ENCODE measurements at places on chromosomes 2 and 18.
A peak's percentile ranks its signal among the peaks of the same experiment; 100 is the strongest.

DNA sequence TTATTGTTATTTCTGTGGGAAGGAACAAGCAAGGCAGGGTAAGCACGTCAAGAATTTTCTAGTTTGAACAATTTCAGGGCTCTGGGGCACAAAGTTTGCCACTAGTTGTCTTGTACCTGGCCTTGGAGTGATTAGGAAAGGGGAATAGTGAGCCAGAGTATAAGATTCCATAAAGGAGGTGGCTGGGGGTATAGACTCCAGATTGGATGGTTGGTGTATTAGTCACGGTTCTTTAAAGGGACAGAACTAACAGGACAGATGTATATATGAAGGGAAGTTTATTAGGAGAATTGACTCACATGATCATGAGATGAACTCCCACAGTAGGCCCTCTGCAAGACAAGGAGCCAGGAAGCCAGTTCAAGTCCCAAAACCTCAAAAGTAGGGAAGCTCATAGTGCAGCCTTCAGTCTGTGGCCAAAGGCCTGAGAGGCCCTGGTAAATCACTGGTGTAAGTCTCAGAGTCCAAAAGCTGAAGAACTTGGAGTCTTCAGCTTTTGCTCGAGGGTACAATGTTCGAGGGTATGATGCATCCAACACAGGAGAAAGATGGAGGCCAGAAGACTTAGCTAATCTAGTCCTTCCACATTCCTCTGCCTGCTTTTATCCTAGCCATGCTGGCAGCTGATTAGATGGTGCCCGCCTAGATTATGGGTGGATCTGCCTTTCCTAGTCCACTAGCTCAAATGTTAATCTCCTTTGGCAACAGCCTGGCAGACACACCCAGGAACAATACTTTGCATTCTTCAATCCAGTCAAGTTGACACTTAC is 31.5 kb upstream of the PTPRM start:
- H3K4me3 ChIP-seq = no peak overlapping the region
- H3K27ac ChIP-seq = no peak overlapping the region
- no peak for DNase-seq
- H3K27me3 ChIP-seq = no peaks in the 10 kb centered on the region
- peaks cover under 1% of the 10 kb centered on the region for H3K36me3 ChIP-seq

GRCh38 chr2:207176247-207176646 is 10.5 kb upstream of the KLF7 start:
- peaks cover 15% of the 10 kb centered on the region for H3K4me1 ChIP-seq
- no peak for DNase-seq
- no peaks in the 10 kb centered on the region for H3K36me3 ChIP-seq
- H3K27me3 ChIP-seq = no peaks in the 10 kb centered on the region

GRCh38 chr2:182618672-182619079 is 97.4 kb upstream of the DNAJC10 start:
- peaks cover 26% of the 10 kb centered on the region for H3K4me1 ChIP-seq
- H3K36me3 ChIP-seq = no peaks in the 10 kb centered on the region
- no peak for DNase-seq
- H3K4me3 ChIP-seq = no peak overlapping the region
- H3K27ac ChIP-seq = no peak overlapping the region
- no peaks in the 10 kb centered on the region for H3K27me3 ChIP-seq

DNA sequence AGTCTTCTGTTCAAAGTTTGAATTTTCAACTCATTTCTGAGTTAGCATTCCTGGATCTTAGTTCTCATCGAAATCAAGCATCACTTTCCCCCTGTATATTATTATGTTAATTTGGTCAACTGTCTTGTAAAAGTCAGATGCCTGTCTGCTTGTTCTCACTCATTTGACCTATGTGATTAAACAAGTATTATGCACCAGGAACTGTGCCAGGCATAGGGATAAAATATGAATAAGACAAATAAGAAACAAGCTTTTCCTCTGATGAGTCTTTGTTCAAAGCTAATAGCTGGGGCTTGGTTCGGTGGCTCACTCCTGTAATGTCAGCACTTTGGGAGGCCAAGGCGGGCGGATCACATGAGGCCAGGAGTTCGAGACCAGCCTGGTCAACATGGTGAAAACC is 19.7 kb upstream of the EMILIN2 start:
- H3K27ac ChIP-seq = no peak overlapping the region
- H3K4me1 ChIP-seq = no peaks in the 10 kb centered on the region
- DNase-seq = no peak
- no peak overlapping the region for H3K4me3 ChIP-seq

- no peak overlapping the region for H3K4me3 ChIP-seq
- no peak for DNase-seq
- H3K36me3 ChIP-seq = no peaks in the 10 kb centered on the region
Measured at GRCh38 chr2:49306925-49307324, 152.6 kb upstream of the FSHR start.

- H3K4me1 ChIP-seq = peaks cover 5% of the 10 kb centered on the region
- H3K27ac ChIP-seq = no peak overlapping the region
- DNase-seq = no peak
- H3K36me3 ChIP-seq = peaks cover 7% of the 10 kb centered on the region
- H3K27me3 ChIP-seq = no peaks in the 10 kb centered on the region
Measured at GRCh38 chr2:157302492-157303099, 23.0 kb downstream of the ERMN start.

DNA sequence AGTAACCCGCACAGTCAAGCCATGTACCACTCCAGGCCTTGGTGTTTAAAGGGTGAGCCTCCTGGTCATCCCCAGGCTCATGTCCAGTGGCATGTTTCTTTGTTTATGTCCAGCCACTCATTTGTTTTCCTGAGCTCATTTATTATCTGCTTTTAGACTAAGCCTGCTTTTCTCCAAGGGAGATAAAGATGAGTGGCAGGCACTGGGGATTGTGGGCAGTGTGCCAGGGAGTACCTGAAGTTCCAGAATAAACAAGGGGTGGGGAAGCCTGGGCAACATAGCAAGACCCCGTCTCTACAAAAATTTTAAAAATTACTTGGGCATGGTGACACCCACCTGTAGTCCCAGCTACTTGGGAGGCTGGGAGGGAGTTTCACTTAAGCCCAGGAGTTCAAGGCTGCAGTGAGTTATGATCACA is 1.9 kb downstream of the ANXA4 start:
- H3K27me3 ChIP-seq = no peaks in the 10 kb centered on the region
- no peak overlapping the region for H3K27ac ChIP-seq
- peaks cover 37% of the 10 kb centered on the region for H3K4me1 ChIP-seq
- no peak overlapping the region for H3K4me3 ChIP-seq
- no peak for DNase-seq
- H3K36me3 ChIP-seq = no peaks in the 10 kb centered on the region

DNA sequence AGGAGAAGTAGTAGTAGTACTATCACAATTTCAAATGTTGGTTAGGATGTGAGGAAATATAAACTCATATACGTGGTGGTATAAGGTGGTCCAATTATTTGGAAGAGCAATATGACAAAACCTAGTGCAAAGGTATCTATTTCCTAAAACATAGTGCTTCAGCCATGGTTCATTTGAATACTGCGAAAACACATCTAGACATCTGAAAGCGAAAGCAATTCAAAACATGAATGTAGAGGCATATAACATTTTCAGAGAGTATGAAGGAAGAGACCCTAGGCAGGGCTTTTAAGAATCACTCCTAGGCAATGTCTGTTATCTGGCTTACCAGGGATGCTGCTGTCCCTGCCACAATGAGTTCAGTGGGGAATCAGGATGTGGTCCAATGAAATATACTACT is 1085.8 kb downstream of the TDRD15 start:
- H3K36me3 ChIP-seq = no peaks in the 10 kb centered on the region
- H3K27me3 ChIP-seq = peaks cover 3% of the 10 kb centered on the region
- no peaks in the 10 kb centered on the region for H3K4me1 ChIP-seq
- no peak overlapping the region for H3K4me3 ChIP-seq
- DNase-seq = no peak

- peak overlapping the region; percentile 8 for H3K27ac ChIP-seq
- DNase-seq = no peak
- no peak overlapping the region for H3K4me3 ChIP-seq
- no peaks in the 10 kb centered on the region for H3K36me3 ChIP-seq
Measured at GRCh38 chr2:52539026-52539970, 1228.3 kb upstream of the CHAC2 start.

- peaks cover 6% of the 10 kb centered on the region for H3K36me3 ChIP-seq
- no peaks in the 10 kb centered on the region for H3K4me1 ChIP-seq
- H3K27me3 ChIP-seq = no peaks in the 10 kb centered on the region
- no peak overlapping the region for H3K4me3 ChIP-seq
Measured at GRCh38 chr18:31702449-31702848, 18.1 kb upstream of the B4GALT6 start.

DNA sequence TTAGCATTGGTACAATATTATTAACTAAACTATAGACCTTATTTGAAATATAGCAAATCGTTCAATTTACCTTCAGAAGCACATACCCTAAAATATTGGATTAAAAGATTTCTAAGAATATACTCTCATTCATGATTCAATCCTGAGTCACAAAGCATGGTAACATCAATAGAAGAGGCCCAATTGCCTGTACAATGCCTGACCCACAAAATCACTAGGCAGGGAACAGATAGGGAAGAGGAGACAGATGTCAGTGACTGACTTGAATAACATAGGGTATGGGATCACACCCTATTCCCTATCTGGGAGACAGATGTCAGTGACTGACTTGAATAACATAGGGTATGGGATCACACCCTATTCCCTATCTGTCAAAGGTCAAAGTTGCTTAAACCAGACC is 611.6 kb upstream of the VRK2 start:
- H3K4me3 ChIP-seq = no peak overlapping the region
- DNase-seq = no peak
- no peak overlapping the region for H3K27ac ChIP-seq
- H3K27me3 ChIP-seq = peaks cover 17% of the 10 kb centered on the region
- no peaks in the 10 kb centered on the region for H3K4me1 ChIP-seq

DNA sequence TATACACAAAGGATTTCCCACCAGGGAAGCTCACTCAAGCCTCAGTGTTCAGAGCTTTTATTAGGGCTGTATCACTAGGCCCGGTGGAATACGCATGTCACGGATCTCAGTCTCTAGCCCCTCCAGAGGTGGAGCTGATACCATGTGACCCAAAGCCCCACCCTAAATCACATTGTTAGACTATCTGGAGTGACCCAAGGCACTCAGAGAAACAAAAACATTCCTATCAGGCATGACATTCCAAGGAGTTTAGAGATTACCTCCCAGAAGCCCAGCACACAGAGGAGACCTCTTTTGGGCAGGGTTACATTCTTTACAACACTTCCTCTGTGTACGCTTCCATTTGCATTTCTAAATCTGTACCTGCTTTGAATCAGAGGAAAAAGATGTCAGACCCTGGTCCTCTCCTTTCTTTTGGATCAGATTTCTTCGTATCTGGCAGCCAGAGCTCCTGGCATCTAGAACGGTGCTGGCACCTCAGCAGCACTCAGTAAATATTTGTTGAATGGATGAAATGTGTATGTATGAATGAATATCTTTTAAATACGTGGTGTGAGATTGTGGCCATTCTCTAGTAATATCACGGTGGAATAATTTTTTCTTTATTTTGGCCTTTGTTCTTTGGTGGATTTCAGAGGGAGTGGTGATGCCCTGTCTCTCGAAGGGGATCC is 37.7 kb upstream of the SMAD2 start:
- H3K27ac ChIP-seq = peak overlapping the region; percentile 87
- peak overlapping the region; percentile 3 for H3K4me3 ChIP-seq
- H3K4me1 ChIP-seq = peaks cover 26% of the 10 kb centered on the region
- H3K27me3 ChIP-seq = peaks cover 2% of the 10 kb centered on the region
- DNase-seq = no peak

GRCh38 chr2:224520064-224520463 is 65.1 kb downstream of the CUL3 start:
- H3K36me3 ChIP-seq = no peaks in the 10 kb centered on the region
- peaks cover 58% of the 10 kb centered on the region for H3K4me1 ChIP-seq
- no peaks in the 10 kb centered on the region for H3K27me3 ChIP-seq
- no peak overlapping the region for H3K4me3 ChIP-seq
- no peak for DNase-seq
- peak overlapping the region; percentile 81 for H3K27ac ChIP-seq

- H3K4me3 ChIP-seq = no peak overlapping the region
- no peak overlapping the region for H3K27ac ChIP-seq
- no peaks in the 10 kb centered on the region for H3K4me1 ChIP-seq
- H3K36me3 ChIP-seq = no peaks in the 10 kb centered on the region
- no peaks in the 10 kb centered on the region for H3K27me3 ChIP-seq
- no peak for DNase-seq
Measured at GRCh38 chr18:5173646-5174045, 23.4 kb downstream of the AKAIN1 start.

DNA sequence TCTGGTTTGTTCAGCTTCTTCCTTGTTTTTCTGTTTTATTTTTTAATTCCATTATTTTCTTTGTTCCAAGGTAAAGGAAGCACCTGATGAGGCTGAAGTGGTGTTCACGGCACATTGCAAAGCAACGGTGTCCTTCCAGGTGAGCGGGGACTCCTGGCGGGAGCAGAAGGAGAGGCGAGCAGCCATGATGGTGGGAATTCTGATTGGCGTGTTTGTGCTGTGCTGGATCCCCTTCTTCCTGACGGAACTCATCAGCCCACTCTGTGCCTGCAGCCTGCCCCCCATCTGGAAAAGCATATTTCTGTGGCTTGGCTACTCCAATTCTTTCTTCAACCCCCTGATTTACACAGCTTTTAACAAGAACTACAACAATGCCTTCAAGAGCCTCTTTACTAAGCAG is 88.4 kb downstream of the DDX18 start:
- DNase-seq = no peak
- H3K36me3 ChIP-seq = peaks cover 2% of the 10 kb centered on the region
- H3K4me1 ChIP-seq = no peaks in the 10 kb centered on the region

DNA sequence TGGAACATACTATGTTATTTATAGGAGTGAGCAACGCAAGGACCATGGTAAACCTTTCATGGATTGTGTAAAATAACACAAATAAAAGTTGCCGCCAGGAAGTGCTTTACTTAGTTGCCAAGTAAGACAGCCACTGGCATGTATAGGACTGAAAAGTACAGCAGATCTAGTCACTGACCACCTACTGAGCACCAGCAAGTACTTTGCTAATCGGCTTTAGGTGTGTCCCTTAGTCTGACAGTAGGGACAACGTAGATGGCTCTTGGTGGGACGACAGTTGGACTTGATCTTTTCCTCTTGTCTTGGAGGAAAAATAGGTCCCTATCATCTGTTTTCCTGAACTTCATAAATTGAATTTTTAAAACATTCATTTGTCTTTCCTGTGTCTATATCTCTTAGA is 13.6 kb upstream of the CXXC1 start:
- no peak overlapping the region for H3K27ac ChIP-seq
- no peak overlapping the region for H3K4me3 ChIP-seq
- no peaks in the 10 kb centered on the region for H3K36me3 ChIP-seq
- no peak for DNase-seq
- peaks cover 5% of the 10 kb centered on the region for H3K4me1 ChIP-seq
- peaks cover 50% of the 10 kb centered on the region for H3K27me3 ChIP-seq

GRCh38 chr2:241189093-241189855 is 797 bp downstream of the ANO7 start:
- no peak overlapping the region for H3K27ac ChIP-seq
- no peak overlapping the region for H3K4me3 ChIP-seq
- no peaks in the 10 kb centered on the region for H3K27me3 ChIP-seq
- no peaks in the 10 kb centered on the region for H3K4me1 ChIP-seq
- no peaks in the 10 kb centered on the region for H3K36me3 ChIP-seq

GRCh38 chr2:121237980-121238665 is 46.9 kb downstream of the TFCP2L1 start:
- DNase-seq = peak; percentile 63
- H3K27ac ChIP-seq = peak overlapping the region; percentile 17
- no peaks in the 10 kb centered on the region for H3K36me3 ChIP-seq
- H3K27me3 ChIP-seq = peaks cover 44% of the 10 kb centered on the region

- no peak overlapping the region for H3K27ac ChIP-seq
- peaks cover 3% of the 10 kb centered on the region for H3K4me1 ChIP-seq
- H3K4me3 ChIP-seq = no peak overlapping the region
Measured at GRCh38 chr18:3067722-3068121, 54.8 kb upstream of the LPIN2 start.

- H3K36me3 ChIP-seq = no peaks in the 10 kb centered on the region
- H3K4me1 ChIP-seq = no peaks in the 10 kb centered on the region
- H3K4me3 ChIP-seq = no peak overlapping the region
- no peak overlapping the region for H3K27ac ChIP-seq
Measured at GRCh38 chr18:52869349-52869923, 529.4 kb downstream of the DCC start.

All from chondrocyte (in vitro differentiated cells).